Fibroblast of the conjunctiva (primary cell): ENCODE measurements at places on chromosomes 5 and 9.

DNA sequence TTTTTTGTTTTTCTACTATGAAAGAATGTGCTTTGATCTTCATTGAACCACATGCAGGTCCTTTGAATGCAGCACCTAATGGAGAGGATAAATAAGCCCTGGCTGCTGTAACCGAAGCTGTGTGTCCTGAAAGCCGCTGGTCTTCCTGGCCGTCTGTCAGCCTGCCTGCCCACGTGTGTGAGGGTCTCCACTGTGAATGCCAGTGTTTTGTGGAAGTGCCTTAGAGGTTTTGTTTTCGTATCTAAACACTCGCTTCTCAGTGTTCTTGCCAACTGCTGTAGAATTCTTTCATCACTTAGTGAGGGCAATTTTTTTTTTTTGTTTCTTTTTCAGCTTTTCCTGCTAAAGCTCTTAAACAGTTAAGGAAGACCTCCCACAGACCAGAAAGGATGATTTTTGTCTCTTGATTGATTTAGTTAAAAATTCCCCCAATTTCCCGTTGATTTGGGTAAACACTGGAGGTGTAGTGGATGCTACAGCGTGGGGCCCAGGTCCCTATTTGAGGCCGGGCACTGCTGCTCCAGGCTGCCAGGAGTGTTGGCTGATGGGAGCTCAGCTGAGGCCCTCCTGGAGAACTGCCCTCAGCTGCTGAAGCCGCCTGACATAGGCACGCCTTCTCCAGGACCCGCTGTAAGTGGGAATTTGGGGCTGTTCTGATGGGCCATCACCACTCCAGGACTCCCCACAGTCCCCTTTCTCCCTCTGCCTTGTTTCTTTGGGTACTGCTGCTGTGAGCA, 29.2 kb upstream of the PTCH1 start:
- DNase-seq, result no peak

DNA sequence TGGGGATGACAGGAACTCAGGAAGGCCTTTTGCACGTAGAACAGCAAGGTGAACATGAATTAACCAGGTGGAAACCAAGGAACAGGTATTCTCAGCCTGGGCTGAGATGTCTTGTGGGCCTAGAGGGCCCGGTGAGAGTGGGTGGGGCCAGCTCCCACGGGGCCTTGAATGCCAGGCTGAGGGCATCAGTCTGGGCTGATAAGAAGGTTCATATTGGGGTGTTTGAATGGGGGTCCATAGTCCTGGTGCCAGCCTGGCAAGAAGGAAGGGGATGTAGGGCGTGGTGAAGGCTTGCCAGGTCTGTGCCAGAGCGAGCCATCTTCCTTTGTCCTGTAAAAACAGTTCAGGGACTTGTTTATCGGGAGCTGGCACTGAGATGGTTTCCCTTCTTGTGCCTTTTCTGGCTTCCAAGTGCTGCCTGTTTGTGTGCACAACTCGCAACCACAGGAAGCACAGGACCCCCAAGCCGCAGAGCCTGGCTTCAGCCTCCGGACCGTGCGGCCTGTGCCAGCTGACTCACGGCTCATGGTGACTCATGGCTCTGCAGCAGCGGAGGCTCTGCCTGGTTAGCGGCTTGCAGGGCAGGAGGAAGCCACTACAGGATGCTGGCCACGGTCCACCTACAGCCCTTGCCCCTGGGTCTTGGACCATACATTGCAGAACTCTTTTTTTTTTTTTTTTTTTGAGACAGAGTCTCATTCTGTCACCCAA, 2.4 kb downstream of the CARD19 start:
- peak; percentile 98 for DNase-seq

DNA sequence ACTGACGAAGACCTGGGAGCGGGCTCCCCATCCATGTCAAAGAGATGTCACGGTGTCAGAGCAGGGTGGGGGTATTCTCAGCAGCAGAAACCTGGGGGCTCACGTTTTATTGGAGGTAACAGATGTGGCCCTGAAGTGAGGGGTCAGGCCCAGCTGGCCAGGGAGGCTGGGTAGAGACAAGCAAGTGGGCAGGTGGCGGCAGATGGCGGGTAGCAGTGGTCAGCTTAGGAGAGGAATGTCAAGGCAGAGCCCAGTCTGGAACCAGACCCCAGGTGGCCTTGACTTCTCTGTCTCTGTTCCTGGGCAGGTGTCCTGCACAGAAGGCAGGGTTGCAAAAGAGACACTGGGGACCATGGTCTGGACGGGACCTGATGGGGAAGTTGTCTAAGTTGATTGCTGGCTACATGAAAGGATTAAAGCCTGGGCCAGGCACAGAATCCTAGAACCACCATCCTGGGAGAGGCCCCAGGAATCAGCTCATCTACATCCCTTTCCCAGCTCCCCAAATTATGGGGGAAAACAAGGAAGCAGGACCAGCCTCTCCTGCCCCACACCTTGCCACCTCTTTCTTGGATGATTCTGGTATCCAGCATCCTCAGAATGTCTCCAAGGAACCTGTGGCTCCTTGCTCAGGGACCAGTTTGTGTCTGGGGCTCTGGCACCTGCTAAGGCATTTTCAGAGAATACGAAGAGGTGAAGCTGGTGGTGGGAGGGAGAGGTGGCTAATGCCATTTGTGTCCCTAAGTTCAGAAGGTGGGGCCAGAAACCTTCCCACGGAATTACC, 72.5 kb downstream of the AMBP start:
- no peak for DNase-seq

GRCh38 chr9:1427875-1428274, 377.7 kb downstream of the DMRT2 start:
- no peak for DNase-seq

GRCh38 chr5:33650911-33651310, 210.1 kb downstream of the TARS1 start:
- DNase-seq, result no peak

- DNase-seq, result no peak
Measured at GRCh38 chr9:4118666-4119065, 181.2 kb downstream of the GLIS3 start.

DNA sequence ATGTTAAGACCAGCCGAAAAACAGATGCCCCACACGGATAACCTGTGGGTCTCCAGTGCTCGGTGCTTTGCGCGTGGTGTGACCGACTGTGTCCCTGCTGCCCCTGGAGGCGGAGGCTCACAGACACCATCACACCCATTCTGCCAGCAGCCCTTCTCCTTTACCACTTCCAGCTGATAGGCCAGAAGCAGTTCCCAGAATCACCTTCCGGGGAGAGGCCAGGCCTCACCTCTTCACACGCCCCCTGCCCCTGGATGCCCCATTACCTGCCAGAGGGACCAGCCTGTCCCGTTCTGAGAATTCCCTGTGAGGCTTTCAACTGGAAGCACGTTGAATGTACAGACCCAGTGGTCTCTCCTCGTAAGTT, 21.6 kb upstream of the LRRC14B start:
- no peak for DNase-seq

- no peak for DNase-seq
Measured at GRCh38 chr5:909994-910768, 17.5 kb downstream of the TRIP13 start.

- no peak for DNase-seq
Measured at GRCh38 chr5:33229216-33229615, 211.5 kb upstream of the TARS1 start.

GRCh38 chr5:140673187-140673976, at the start of gene DND1:
Gene DND1 (minus strand): TSS chr5:140673576. CDS start chr5:140673542, 34 bp downstream.
- DNase-seq, result no peak

GRCh38 chr5:16037121-16037845, 142.3 kb downstream of the MARCHF11 start:
- no peak for DNase-seq

- DNase-seq, result peak; percentile 78
Measured at GRCh38 chr5:111742177-111742994, 14.6 kb downstream of the NREP start.

- DNase-seq, result peak; percentile 59
Measured at GRCh38 chr9:109320742-109321448, at the start of gene EPB41L4B. Gene EPB41L4B (minus strand): TSS chr9:109321059. CDS start chr9:109320446, 613 bp downstream.
